ENCODE measurements at places on chromosomes 11 and 22.

- no peak for DNase-seq
These were observed 945 bp downstream of the ROBO3 start for GRCh38 chr11:124865902-124866851.

DNA sequence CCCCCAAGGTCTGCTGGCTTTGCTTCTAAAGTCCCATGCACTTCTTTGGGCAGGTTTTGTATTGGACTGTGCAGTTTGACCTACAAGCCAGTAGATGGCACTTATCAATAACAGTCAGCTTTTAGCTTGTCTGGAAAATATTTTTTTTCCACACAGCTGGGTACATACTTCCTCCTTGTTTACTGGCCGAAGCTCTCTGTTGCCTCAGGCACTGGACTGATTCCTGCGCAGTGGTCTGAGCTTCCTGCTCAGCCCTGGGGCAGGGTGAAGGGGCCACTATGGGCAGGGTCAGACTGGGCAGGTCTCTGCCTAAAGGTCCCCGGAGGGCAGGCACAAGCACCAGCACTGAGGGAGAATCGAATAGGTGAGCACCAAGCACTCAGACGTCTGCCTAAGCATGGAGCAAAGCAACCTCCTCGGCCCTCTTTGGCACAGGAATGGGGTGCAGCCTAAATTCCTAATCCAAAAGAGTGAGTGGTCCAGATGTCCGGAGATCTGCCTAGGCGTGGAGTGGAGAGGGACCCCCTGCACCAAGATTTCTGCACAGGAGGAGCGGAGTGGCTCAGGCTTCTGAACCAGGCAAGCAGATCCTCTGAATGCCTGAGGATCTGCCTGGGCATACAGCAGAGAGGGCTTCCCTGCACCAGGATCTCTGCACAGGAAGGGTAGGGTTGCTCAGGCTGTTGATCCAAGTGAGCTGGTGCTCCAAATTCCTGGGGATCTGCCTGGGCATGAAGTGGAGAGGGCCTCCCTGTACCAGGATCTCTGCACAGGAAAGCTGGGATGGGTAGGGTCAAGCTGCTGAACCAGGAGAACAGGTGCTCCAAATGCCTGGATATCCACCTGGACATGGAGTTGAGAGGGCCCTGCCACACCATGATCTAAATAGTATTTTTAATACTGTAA, 105.9 kb upstream of the C11orf58 start:
- no peak for DNase-seq

GRCh38 chr11:1896923-1897322, 5.2 kb upstream of the PRR33 start:
- no peak for DNase-seq

- no peak for DNase-seq
These were observed 60.6 kb downstream of the RTL6 start for GRCh38 chr22:44437216-44438055.

DNA sequence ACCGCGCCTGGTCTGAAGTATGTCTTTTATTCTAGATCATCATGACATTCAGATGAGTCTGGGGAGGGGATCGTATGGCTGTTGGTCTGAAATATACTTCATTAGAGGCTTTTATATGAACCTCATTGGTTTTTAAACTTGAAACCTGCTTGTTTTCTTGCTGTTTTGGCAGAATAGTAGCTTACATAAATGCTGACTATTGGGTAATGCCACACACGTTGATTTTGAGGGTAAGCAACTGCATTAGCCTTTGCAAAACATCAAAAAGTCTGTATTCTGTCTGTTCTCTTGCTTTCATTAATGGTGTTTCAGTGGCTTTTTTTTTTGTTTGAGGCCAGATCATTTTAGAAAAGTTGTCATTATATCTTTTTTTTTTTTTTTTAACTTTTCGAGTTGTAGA, 14.2 kb downstream of the PPME1 start:
- DNase-seq, result no peak

DNA sequence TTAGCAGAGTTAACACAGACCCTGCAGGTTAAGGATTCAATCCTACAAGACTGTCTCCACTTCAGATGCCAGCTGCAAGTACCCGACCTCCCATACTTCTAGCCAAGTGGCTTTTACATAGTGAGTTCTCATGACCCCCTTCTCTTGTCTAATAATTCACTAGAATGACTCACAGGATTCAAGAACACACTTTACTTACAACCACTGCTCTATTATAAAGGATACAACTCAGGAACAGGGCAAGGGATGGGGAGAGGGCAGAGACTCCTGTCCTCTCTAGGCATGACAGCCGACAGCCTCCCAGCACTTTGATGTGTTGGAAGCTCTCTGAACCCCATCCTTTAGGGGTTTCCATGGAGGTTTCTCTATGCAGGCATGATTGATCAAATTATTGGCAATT, 60.0 kb downstream of the MYO18B start:
- DNase-seq, result no peak

DNA sequence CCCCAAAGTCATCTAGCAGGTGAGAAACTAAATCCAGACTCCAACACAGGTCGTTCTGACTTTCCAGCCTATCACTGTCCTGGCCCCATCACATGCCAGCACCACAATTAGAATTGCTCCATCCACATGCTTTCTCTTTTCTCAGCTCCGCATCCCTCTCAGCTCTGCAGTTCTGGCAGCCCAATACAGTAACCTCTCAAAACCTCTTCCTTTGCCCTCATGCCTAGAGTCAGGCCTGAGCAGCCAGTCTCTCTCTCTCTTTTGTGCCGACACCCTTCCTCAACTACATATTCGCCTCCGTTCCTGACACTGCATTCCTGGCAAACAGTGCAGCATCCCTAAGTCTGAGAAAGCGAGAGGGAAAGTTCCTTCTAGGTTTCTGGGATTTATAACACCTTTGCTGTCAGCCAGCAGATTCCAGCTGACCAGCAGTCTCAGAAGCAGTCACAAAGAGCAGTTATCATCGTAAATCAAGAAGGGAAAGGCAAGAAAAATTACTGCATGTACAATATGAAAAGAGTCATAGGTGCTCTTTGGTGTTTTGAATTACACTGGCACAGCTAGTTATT, 258.0 kb downstream of the FAT3 start:
- no peak for DNase-seq

- no peak for DNase-seq
These were observed 104.8 kb downstream of the ZNF280B start for GRCh38 chr22:22403771-22404170.

DNA sequence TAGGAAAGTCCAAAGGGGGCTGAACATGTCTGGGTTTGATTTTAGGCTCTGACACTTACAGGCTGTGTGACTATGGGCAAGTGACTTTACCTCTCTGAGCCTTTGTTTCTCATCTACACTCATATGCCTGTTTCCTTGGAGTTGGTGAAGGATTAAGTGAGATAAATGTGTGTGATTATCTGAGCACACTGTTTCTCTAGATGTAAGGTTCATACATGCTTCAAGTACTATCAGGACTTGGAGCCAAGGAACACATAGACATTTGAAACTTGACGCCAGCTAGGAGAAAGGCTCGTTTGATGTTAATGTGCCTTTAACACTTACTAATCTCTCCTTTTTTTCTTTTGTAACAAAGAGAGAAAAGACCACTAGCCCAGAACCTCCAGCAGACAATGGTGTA, 9.7 kb downstream of the CRYBB1 start:
- DNase-seq, result no peak

GRCh38 chr11:2952290-2952689, 23.1 kb upstream of the PHLDA2 start:
- DNase-seq, result no peak

GRCh38 chr11:100574894-100575769, 112.0 kb upstream of the ARHGAP42 start:
- no peak for DNase-seq

- DNase-seq, result no peak
These were observed 11.5 kb downstream of the CBX6 start for GRCh38 chr22:38860283-38861169.

- no peak for DNase-seq
These were observed 8.9 kb downstream of the KCNK7 start for GRCh38 chr11:65586676-65587075.

GRCh38 chr11:102662607-102663006, 37.5 kb upstream of the MMP20 start:
- DNase-seq, result no peak

DNA sequence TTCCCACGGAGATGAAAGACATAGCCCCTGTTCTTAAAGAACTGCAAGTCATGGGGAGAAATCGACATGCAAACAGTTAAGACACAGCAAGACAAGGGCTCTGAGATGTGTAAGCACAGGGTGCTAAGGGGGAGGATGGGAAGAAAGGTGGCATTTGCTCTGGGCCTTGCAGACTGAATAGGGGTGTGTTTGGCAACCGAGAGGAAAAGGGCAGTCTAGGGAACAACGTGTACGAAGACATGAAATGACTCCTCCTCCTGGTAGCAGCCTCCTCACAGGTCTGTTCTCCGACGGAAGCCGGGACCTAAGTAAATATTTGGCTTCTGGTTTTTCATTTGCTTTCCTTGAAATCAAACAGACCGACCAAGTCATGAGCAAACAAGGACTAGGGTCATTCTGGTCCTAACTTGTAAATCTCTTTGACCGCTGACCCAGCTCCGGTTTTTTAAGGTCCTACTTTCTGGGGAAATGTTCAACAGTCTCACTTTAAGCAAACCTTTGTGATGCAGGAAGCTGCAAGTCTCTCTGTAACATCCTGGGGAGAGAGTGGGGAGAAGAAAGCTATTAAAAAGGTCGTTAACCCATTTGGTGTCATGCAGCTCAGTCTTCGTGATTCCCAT, 19.7 kb downstream of the NNMT start:
- no peak for DNase-seq

DNA sequence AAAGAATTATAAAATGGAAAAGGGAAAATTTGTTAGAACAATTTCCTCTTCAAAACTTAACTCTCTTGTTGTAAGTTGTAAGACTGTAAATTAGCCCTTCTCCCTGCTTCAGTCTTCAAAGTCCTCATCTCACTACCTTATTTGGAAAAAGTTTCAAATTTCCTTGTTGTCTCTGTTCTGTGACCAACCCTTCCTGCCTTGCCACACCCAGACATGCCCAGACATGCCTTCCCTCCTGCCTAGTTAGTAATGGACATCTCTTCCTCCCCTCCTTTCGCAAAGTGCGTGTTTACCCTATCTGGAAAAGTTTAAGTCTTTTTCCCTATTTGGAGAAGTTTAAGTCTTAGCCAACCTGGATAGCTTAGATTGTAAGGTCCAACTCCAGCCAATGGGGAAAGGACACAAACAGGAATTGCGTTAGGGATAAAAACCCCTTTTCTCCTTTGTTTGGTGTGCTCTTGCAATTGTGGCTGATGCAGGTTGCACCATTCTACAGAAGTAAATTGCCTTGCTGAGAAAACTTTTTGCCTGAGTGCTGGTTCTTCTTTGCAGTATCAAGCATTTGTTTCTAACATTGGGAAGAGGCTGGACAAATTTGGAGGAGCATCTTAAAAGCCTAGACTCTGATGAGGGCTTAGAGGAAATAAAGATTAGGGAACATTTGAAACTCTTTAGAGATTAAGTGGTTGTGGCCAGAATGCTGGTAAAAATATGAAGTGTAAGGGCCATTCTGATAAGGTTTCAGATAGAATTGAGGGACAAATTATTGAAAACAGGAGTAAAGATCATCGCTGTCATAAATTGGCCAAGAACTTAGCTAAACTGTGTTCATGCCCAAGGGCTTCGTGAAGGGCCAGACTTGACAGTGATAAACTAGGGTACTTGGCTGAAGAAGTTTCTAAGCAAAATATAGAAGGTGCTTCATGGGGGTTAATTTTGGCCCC, 15.4 kb downstream of the OR52K2 start:
- DNase-seq, result no peak

DNA sequence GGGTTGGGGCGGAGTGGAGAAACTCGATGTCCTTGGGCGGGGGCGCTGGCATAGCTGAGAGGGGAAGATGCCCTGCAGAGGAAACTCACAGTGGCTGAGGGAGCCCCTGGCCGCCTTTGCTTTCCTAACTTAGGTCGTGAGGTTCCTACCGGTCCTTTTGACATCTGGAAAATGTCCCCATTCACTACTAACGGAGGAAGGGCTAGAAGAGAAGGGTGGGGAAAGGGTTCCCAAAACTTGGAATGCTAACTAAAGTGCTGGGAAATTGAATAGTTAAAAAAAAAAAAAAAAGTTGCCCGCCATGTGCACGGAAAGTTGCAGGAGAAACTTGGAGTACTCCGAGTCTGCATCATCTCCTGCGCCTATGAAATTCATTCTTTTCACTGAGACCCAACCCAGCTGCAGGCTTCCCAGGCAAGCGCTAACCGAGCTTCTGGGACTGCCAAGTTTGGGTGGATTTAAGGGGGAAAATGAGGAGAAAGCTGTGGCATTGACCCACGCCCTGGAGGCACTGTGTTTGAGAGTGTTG, 796 bp downstream of the TIMP3 start:
- DNase-seq, result no peak

GRCh38 chr11:114169321-114169749, 109.8 kb downstream of the ZBTB16 start:
- no peak for DNase-seq

GRCh38 chr22:45978275-45978713, 1.3 kb upstream of the WNT7B start:
- no peak for DNase-seq

GRCh38 chr11:134370526-134371435, 39.0 kb downstream of the GLB1L2 start:
- DNase-seq, result no peak

DNA sequence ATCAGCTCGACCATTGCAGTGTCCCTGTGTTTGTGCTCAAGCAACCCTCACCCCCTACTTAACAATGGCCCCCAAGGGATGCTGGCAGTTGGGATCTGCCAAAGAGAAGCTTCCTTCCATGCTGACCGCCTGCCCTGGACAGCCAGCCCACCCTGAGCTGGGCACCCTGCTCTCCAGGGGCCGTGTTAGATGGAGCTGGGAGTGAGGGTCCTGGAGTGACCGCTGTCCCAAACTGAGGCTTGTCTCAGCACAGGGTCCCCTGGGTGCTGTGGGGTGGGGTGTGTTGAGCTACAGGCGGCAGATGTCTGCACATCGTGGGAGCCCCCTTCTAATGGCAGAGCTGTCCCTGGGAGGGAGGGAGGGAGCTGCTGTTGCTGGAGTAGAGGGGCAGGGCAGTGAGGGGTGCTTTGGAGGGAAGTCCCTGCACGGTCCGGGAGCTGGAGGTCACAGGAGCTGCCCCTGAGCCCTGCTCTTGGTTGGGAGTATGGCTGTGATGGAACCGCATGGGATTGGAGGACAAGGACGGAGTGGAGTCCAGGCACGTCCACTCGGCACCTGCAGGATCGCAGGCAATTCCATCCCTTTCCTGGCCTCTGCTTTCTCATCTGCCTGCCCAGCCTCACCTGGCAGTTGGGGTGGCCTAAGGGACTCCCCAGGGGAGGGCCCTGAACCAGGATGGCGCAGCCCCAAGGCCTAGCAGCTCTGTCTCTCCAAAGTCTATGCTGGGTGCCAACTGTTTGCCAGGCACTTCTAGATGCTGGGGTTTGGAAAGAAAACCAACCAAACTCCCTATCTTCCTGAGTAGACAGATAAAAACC, 126.3 kb downstream of the ARHGAP8 start:
- no peak for DNase-seq

DNA sequence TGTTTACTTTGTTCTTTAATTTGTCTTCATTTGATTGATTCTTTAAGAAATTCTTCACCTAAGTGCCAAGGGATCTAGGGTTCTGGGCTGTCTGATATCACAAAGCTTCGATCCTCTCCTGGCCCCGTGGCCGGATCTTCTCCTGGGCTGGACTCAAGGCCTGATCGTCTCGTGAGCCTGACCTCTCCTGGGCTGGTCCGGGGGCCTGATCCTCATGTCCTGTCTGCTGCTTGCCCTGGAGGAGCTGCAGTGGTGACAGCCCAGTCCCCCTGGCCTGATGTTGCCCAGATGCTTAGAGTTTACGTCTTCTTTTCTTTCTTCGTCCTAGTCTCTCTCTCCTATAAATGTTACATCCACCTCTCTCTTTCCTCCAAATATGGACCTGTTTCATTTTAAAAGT, 3.3 kb downstream of the NADSYN1 start:
- no peak for DNase-seq

Data from stimulated activated CD8-positive, alpha-beta memory T cell treated with anti-CD3 and anti-CD28 coated beads, Interleukin-7, amount 100 ng/mL, for 1 hour (primary cell).